ENCODE measurements at places on chromosomes 5 and 9.
A peak's percentile ranks its signal among the peaks of the same experiment; 100 is the strongest.

GRCh38 chr9:136084063-136084944 lies 10.8 kb downstream of the NACC2 start:
- peak; percentile 1 for DNase-seq

DNA sequence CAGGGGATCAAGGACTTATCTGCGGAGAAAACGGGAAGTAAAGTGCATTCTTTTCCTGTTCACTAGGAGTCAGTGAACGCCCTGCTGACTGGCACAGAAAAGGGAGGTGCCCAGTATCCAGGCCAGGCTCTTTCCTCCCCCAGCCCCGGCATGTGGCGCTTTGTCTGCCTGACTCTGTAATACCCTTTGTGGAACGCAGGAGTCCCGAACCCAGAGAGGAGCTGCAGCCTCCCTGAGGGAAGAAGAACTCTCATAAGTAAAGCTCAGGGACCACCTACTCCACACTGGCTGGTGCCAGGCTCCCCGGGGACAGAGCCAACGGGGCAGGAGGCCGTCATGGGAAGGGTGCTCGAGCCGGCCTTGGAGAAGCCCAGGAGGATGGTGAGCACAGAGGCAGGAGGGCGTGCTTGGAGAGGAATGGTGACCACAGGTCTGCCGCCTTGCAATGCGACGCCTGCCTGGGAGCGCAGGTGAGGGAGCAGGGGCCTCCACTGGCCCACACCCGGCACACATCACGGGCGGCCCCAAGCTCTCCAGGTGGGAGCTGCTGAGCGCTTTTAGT lies 31.5 kb downstream of the VAV2 start:
- no peak for DNase-seq

DNA sequence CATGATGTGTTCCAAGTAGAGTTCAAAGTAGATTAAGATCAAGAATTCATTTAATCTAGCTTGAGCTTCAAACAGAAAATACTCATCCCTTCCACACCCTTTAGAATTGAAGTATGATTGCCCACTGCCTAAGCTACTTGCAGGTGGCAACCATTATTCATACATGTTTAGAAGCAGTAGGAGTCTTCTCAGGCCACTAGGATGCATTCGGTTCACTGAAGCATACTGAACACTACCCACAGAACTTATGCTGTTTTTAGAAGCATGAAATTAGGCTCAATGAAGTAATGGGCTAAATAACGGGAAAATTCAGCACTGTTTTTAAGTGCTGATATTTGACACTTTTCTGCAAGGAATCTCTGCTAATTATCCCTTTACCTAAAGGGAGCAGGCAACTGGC lies 263.4 kb downstream of the DEPDC1B start:
- DNase-seq = no peak

DNA sequence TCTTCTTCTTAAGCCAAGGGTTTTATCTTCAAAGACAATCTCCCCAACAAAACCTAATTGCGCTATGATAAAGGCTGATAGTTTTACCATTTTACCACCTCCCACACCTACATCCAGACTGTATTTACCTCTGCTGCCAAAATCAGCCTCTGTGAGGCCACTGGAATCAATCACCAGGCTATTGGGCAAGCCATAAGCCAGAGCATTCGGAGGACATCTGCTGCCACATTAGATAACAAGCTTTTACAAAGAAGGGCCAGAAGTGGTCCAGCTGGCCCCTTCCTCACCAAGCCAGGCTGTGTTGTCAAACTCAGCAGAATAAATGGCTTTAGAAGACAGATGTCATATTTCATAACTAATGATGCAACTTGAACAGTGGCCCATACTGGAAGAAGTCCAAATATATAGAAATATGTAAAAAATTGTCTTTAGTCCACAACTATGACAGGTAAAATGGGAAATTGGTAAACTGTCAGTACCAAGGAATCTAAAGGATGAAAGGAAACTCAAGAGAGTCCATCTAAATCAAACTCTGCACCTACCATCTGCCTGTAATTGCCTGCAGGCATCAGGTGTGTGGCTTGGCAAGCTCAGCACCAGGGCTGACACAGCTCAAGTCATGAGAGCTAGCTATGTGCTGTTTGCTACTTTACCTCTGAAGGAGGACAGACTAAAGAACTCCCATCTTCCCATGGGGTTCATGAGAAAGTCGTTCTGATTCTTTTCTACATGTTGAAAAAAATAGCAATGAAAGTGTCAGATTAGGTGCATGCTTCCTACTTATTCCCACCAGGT lies 16.1 kb downstream of the SLC45A2 start:
- DNase-seq = no peak

- no peak for DNase-seq
Measured at GRCh38 chr5:93545872-93546271, 35.1 kb downstream of the NR2F1-AS1 start.

- no peak for DNase-seq
Measured at GRCh38 chr5:138351056-138351455, 1.4 kb upstream of the KDM3B start.

- DNase-seq = no peak
Measured at GRCh38 chr5:77133061-77133758, 46.1 kb upstream of the ZBED3 start.

DNA sequence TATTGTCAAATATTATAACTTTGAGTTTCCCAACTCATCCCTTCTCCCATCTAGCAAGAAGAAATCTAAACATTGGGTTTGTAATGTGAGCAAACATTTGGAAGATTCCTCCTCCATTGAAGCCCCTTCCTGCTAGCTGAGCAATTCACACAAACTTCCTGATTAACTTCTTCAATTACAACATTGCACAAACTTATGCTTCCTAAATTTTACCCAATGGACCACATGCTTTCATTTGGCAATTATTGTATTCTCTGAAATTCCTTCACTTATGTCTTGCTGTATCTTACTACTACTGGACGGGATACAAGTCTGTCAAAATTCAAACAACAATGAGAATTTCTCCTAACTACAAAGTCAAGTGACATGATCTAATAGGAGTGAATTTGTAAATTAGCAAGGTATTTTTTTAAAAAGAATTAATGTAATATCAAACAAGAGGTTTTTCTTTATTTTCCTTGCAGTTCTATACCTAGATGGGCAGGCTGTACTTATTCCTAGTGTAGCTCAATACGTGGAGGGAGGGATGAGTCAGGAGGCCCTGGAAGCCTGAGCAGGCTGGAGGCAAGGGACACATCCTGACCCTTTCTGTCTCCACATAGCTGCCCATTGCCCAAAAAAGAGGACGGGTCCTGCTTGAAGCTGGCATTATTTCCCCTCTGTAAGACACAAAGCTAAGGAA lies 11.8 kb upstream of the IFNW1 start:
- DNase-seq = no peak

DNA sequence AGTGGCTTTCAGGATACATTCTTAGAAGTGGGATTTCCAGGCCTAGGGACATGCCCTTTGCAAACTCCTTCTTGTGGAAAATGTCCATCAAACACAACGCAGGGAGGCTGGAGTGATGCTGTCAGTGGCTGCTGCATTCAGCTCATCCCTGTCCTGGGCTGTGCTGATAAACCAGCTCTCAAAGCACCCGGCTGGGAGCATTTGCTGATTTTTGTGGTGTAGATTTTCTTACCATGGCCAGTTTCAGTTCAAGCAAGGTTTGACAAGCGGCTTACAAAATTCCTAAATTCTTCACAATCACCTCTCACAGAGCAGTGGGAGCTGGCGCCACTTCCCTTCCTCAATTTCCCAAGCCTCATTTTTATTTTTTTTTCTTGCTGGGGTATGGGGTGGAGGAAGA lies 28.2 kb downstream of the FAM163B start:
- DNase-seq = no peak

- DNase-seq = no peak
Measured at GRCh38 chr9:71157731-71158130, 36.3 kb upstream of the TRPM3 start.

DNA sequence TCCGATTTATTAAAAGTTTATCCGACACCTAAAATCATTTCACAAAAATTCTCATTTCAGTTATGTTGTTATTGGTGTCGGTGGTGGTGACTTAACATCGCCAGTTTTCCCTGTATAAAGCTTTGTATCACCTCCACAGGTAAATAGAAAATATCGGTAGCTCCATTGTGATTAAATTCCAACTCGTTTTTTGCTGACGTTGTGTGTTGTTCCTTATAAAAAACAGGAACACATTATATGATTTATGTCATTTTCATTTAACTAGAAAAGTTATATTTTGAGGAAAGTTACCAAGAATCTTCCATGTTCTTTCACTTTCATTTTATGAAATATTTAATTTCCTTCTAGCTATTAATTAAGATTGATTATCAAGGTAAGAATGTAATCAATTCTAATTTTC lies 635.9 kb downstream of the CDH18 start:
- DNase-seq = no peak

All from stimulated activated CD4-positive, alpha-beta T cell treated with anti-CD3 and anti-CD28 coated beads, Interleukin-4, amount 100 ng/mL, for 1 hour (primary cell).